ENCODE measurements at places on chromosomes 2 and 18.

DNA sequence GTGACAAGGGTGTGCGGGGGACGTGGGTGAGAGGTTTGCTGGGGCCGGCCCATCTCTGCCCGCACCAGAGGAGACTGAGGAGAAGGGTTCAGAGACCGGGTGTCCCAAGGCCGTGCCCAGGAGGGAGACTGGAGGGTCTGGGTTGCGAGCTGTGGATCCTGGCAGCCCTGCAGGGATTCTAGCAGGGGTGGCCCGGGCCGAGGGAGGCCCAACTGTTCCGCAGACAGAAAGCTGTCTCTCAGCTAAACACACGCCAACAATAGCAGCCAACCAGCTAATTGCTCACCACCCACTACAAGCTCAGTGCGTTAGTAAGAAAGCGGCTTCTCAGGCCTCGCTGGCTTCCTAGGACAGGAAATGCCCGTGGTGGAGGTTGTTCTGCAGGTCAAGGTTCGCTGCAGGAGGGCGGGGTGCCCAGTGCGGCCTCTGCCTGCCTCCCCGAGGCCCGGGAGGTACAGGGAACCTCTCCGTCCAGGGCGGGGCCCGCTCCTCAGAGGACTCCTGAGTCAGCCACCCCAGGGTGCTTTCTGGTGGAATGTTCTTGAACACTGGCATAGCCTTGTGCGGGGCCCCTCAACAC, 282.0 kb upstream of the PXDN start:
- no peak for DNase-seq

GRCh38 chr2:240981280-240981679, 17.1 kb upstream of the SNED1 start:
- no peak for DNase-seq

GRCh38 chr2:3263487-3263886, 114.1 kb downstream of the EIPR1 start:
- DNase-seq = no peak

DNA sequence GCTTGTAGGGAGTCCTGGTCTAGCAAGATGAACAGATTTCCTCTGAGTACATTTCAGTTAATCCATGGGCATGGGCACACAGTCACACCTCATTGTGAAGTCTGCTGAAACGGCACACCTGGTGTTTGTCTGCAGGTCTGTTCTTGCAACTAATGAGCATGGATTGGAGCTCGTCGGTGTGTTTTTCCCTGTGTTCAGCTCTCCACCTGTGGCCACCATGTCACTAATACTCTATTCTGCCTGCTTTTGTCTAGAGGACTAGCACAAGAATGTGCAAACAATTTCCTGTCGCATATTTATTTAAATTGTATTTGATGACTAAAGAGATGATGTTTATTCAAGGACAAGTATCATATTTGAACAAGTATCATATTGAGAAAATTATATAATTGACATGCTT, 24.5 kb upstream of the PPP4R1 start:
- no peak for DNase-seq

DNA sequence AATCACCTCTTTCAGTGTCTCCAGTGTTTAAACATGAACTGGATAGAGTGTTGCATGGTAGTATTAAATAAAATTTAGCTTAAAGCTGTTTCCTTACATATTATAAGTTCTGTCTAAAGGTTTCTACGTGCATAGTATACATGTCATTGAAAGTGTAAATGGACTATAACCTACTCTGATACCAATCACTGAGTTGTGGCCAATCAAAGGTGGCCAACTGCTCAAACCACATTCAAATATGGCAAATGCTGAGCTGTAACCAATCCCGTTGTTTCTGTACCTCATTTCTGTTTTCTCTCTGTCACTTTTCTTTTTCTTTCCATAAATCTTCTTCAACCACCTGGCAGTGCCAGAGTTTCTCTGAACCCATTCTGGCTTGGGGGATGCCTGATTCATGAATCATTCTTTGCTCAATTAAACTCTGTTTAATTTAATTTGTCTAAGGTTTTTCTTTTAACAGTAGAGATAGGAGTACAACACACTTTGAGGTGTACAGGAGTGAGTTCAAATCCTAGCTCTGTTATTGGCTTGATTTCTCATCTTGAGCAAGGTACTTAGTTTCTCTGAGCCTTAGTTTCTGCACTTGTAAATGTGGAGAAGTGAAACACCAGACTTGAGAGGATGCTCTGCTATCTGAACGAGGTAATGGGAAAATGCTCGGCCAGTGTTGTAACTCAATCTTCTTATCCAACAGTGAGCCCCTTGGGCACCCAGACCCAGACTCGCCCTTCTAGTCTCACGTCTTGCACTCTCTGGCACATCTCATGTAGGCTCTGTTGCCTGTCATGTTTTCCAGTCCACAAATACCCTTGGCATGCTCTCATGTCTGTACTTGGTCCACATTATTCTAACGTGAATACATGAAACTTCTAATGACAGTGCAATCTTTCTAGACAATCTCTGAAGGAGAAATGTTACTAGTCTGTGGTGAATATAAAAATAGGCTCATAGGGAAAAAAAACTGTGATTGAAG, 228.0 kb downstream of the PIK3C3 start:
- DNase-seq = no peak

DNA sequence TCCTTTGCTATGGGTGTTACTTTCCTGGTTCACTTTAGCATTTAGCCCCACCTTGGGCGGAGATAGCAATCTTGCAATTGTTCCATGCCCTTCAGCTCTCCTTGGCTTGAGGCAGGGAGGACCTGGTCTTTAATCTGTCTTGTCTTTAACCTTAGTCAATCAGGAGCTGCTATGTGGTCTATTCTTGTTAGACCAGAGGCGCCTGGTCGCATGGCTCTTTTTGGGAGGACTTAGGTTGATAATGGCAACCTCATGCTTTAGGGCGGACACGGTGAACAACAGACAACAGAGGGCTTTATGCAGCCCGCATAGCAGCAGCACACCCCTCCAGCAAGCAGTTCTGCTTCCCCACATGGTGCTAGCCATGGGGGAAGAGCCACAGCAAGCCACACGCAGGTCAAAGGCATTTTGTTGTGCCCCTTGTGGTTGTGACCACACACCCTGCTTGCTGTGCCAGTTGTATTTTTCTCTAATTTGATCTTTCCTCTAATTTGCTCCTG, 17.7 kb upstream of the ZDBF2 start:
- DNase-seq = no peak

- no peak for DNase-seq
These were observed 85.0 kb downstream of the TANC1 start for GRCh38 chr2:159053161-159054031.

- DNase-seq = no peak
These were observed 122.3 kb downstream of the LYPD6B start for GRCh38 chr2:149160701-149161217.

DNA sequence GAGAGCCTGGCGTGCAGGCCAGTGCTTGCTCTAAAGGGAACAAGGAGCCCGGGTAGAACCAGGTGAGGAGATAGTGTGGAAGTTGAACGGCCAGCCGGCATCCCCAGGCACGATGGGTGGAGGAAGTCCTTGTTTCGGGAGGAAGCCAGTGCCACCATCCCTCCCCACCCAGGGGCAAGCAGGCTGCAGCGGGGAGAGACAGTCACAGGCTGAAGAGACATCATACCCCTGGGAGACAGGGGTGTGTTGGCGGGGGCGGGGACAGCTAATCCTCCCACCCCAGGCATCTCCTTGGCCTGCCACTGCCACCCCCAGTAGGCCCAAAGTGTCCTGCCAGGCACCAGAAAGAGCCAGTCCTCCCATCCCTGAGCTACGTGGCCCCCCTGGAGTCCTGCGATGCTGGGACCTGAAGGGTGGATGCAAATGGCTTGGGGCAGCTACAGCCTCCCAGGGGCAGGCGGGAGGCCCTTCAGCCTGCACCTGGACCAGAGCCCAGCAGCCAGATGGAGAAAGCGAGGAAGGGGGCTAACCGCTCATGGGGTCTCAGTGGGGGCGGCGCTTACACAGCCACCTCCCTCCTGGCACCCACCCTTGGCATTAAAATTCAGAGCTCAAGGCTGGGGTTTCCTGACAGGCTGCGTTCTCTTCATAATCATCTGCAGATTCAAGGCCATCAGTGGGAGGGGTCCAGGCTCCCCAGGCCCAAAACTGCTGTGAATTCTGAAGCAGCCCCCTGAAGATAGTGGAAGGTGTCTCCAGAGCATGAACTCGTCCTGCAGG, 14.8 kb upstream of the GPR55 start:
- no peak for DNase-seq

DNA sequence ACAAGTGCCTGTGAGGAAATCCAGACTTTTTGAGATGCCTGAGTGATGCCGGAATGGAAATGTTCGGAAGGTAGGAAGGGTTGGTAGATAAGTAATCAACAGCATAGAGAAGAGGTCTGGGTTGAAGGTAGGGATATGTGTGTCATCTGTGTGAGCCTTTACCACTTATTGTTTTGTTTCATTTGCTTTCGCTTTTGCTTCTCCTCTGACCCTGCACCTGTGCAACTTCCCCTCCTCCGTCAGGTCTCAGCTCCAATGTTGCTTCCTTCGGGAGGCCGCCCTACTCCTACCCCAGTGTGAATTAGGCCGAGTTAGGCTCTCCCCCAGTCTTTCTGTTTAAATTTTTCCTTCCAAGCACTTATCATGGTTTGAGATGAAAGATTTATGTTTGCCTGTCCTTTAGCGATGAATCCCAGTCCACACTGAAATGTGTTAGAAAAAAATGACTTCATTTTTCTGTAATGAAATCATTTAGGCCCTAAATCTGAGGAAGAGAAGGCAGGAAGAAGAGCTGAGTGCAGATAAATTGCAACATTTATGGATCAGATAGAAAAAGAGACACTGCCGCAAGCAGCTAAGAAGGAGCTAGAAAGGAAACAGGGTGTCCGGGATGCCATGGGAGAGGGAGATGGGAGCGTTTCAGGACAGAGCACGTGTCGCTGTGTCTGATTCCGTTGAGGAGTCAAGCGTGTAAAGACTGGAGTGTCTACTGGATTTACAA, 139.6 kb upstream of the PELI1 start:
- DNase-seq = no peak

- no peak for DNase-seq
These were observed 89.4 kb upstream of the LRRTM1 start for GRCh38 chr2:80393991-80394390.

- DNase-seq = no peak
These were observed 32.1 kb upstream of the SPAG16 start for GRCh38 chr2:213252206-213252605.

- DNase-seq = no peak
These were observed 8.6 kb upstream of the GPR55 start for GRCh38 chr2:230933521-230934180.

GRCh38 chr2:60884800-60885199, 3.4 kb downstream of the REL start:
- no peak for DNase-seq

GRCh38 chr2:156864325-156864724, 393.2 kb upstream of the GALNT5 start:
- no peak for DNase-seq

GRCh38 chr2:235701206-235701981, 207.6 kb downstream of the AGAP1 start:
- DNase-seq = no peak

GRCh38 chr2:45583977-45584376, 27.1 kb downstream of the SRBD1 start:
- DNase-seq = no peak

- DNase-seq = no peak
These were observed 10.4 kb upstream of the EN1 start for GRCh38 chr2:118857677-118858484.

- no peak for DNase-seq
These were observed 8.7 kb upstream of the ACVR2A start for GRCh38 chr2:147836099-147836498.

- DNase-seq = no peak
These were observed 76.7 kb upstream of the RAPGEF4 start for GRCh38 chr2:172658945-172659344.

DNA sequence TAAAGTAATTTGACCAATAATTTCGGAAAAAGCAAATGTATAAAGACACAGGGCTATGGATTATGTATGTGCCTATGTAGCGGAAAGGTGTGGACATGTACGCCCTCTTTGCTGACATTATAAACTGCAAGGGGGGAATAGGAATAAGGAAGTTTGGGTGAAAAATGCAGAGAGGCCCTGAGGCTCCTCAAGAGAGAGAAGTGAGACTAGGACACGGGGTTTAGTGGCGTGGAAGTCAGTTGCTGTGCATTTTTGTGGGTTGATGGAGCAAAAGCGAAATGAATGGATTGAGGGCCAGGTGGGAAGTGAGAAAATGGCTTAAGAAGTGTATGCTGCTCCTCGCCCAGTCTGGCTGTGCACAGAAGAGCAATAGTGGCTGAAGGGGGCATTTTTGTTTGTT, 96.2 kb upstream of the B3GNT7 start:
- DNase-seq = no peak

DNA sequence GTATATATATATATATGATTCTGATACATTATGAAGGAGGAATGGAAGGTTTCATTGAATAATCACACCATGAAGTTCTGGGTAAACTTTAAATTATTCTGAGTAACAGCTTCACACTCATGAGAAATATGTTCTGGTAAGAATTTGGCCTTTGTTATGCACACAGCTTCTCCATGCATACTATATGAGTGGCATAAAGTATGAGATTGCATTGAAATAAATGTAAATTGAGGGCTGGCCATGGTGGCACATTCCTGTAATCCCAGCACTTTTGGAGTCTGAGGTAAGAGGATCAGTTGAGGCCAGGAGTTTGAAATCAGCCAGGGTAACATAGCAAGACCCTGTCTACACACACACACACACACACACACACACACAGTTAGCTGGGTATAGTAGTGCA, 50.0 kb upstream of the ARL5A start:
- no peak for DNase-seq

DNA sequence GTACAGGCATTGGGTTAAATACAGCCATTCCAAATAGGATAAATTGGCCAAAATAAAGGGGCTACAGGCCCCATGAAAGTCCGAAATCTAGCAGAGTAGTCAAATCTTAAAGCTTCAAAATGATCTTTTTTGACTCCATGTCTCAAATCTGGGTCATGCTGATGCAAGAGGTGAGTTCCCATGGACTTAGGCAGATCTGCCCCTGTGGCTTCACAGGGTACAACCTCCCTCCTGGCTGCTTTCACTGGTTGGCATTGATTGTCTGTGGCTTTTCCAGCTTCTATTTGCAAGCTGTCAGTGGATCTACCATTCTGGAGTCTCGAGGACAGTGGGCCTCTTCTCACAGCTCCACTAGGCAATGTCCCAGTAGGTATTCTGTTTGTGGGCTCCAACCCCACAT, 56.1 kb downstream of the CCDC141 start:
- DNase-seq = no peak

GRCh38 chr2:144508172-144508851, 11.6 kb downstream of the ZEB2 start:
- no peak for DNase-seq

DNA sequence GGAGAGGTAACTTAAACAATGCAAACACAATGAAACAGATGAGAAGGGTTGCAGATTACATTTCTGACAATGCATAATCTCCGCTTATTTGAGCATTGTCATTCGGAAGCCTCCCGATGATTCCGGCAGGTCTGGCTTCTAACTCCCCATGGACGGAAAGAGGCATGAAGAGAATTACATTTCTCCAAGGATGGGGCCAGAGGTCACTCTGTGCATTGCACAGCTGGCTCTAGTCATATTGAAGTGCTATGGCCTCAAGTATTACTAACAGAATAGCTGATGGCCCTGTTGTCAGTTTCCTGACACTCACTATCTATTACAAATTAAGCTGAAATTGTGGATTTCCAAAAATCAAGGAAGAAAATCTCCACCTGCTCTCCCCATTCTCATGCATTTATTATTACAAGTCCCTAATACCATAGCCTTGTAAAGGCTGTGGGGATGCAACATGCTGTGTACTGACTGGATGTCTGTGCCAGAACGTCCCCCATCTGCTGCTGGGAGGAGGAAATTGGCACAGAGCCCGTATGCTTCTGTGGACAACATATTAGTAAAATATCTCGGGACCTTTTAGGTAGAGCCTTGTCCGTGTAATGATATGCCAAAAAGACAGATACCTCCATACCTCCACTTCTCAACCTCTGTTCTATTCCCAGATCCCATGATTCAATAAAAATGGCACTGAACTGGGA, 168.1 kb downstream of the SETBP1 start:
- DNase-seq = no peak

Data from LNCaP clone FGC (cell line).